NCI-H2081 (cell line): ENCODE measurements at places on chromosomes 5 and 9.
A peak's percentile ranks its signal among the peaks of the same experiment; 100 is the strongest.

DNA sequence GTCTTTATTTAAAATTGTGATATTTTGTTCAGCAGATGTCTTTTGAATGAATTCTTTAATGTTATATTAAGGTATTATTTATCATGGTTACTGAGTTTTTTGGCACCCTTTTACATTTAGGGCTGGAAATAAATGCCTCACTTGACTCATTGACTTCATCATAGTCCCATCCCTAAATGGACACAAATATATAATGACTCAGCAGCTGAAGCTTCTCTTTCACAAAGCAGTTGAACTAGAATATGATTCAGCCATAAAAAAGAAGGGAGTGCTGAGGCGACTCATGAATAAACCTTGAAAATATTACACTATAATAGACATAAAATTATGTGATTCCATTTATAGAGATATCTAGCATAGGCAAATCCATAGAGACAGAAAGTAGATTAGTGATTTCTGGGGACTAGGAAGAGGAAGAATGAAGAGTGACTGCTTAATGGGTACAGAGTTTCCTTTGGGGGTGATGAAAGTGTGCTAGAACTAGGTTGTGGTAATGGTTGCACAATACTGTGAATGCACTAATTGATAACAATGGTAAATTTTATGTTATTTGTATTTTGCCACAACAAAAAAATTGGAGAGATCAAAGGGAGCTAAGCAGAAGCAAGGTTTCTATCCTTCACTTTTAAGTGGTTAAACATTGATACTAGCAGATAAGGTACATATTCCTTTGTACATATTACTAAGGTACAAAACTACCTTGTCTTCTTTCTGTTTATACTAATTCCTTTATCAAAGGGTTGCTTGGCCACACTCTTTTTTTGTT lies 449.6 kb downstream of the NTRK2 start:
- DNase-seq = no peak

DNA sequence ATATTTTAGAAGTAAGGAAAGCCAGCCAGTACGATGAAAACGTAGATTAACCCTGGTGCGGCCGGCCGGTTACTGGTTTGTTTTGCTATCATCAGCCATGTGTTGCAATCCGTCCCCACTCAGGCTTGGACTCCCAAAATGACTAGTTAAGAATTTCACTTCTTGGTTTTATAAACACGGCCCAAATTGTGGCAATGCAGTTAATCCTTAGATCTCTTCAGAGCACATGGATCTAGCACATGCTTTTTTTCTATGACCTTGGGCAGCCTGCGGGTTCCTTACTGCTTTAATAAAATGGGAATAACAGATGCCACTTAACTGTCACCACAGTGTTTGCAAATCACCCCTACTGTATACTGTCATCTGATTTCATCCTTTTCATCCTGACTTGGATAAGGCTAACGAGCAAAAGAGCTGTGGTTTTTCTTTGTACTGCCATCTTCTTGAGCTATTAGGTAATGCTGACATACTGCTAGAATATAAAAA lies 1.5 kb downstream of the NDFIP1 start:
- DNase-seq = no peak

- no peak for DNase-seq
Measured at GRCh38 chr5:124596595-124597421, 149.6 kb downstream of the ZNF608 start.

DNA sequence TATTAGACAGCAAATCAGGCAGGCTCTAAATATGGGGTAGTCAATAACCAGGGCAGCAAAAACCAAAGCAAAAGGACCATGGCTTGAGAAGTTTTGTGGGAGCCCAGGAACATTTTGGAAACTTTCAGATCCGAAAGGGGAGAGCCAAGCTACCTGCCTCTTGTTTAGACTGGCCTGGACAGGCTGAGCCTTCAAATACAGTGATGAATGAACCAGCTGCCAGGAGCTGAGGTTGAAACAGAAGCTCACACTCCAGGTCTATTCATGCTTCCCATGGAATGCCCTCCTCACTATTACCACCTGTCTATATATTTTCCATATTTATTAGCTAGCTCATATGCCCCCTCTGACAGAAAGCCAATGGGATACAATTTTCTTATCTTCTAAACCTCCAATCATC lies 150.8 kb upstream of the SLC44A1 start:
- no peak for DNase-seq

- DNase-seq = no peak
Measured at GRCh38 chr9:130346431-130346830, 80.9 kb downstream of the HMCN2 start.

- no peak for DNase-seq
Measured at GRCh38 chr9:92614763-92615461, 55.0 kb downstream of the IPPK start.

GRCh38 chr5:151058891-151059489 lies 21.8 kb downstream of the TNIP1 start:
- DNase-seq = no peak

DNA sequence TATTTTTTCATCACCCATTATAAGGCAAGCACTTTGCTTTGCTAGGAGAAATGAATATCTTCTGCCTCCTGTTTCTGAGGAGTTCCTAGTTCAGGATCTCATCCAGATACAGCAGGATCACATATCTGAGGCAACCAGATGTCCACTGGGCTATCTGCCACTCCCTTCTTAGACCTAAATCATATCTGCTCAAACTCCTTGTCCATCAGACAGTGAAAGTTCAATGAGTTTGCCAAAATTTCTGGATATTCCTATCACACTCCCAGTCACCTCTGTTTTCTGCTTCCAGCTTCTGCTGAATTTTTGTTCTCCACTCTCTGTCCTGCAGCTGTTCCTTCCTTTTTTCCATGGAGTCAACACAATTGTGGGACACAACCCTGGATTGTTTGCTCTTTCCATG lies 54.2 kb upstream of the BASP1 start:
- no peak for DNase-seq

DNA sequence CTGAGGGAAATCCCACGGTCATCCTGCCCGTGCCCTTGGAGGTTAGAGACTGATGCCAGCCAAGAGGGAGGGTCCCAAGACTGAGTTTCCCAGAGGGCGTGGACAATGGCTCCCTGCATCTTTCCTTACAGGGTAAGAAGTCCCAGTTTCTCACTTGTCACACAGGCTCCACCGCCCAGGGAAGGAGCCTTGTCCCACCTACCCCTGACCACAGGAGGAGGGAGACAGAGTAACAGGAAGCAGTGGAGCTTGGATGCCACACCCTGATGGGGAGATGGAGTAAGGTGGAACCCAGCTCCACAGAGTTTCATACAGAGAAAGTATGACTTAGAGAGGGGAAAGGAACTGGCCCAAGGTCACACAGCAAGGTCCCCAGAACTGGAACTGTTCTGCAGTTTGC lies 9.4 kb upstream of the CD74 start:
- DNase-seq = no peak

DNA sequence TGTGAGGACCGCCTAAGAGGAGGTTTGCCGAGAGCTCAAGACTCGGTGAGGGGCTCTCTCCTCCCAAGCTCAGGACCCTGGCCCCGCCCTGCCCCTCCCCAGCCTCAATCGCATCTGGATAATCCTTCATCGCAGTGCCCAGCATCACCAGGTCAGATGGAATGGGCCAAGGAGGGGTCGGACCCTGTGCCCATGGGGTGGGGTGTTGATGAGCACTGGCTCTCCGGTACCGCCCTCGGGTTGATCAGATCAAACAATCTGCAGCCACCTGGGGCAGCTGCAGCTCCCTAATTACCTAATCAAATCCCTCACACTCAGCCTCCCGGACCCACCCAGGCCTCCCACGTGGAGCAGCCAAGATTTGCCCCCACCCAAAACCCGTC lies 24.4 kb upstream of the TDRD7 start:
- no peak for DNase-seq

DNA sequence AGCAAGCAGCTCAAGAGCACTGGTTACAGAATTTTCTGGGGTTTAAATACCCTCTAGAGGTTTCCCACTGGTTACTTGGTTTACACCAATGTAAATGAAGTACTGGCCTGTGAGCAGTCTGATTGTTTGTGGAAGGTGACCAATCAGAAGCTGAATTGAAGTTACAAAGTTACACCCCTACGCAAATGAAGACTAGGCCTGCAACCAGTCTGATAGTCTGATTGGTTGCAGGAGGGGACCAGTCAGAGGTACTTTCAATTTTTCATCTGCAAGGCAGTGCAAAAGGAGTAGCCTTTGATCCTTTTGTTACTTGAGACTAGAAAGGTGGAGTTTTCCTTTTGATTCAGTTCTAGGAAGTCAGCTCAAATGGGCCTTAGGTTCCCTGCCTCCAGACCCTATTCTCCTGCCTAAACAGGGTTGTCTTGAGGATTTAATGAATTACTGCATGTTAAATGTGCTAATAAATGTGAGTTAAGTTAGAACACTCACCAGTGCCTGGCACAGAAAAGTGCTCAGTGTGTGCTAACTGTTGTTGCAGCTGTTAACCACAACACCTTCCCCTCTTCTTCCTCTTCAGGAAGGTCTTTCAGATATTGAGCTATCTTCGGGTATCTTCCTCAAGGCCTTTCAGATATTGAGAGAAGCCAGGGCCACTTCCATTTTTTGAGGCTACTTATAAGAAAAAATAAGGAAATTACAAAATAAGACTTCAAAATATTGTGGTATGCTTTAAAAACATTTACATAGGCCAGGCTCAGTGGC lies 32.1 kb upstream of the CLINT1 start:
- no peak for DNase-seq

GRCh38 chr5:2465383-2465782 lies 286.1 kb downstream of the IRX2 start:
- DNase-seq = no peak

GRCh38 chr5:74182603-74183002 lies 457.9 kb downstream of the ENC1 start:
- no peak for DNase-seq

DNA sequence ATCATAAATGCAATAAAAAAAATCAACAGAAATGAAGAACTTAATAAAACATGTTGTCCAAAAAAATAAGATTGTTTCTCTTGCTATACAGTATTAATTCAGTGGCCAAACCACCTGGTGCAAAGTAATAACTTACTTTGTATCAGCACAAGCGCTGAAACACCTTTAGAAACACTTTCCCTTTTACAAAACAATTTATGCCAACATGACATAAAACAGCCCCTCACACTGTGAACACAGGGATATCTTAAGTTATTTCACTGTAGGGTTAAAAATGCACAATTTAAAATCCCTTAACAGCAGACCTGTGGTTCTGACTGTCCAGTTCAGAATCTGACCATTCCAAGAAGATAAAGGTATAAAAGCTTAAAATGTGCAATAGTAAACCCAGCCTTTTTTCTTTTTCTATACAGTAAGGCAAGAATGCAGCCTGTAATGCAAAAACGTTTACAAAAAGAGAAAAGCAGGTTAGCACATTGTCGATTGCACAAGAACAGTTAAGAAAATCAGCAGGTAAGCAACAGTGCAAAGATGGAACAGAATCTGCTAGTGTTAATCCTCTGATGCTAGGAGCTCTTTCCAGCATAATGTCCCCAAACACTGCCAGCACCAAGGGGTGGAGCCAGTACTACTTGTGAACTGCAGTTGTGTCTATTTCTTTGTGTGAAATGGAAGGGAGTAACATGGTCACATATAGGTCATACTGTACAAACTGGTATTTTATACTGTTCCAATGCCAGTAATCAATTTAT lies 21.6 kb downstream of the RAB14 start:
- no peak for DNase-seq

DNA sequence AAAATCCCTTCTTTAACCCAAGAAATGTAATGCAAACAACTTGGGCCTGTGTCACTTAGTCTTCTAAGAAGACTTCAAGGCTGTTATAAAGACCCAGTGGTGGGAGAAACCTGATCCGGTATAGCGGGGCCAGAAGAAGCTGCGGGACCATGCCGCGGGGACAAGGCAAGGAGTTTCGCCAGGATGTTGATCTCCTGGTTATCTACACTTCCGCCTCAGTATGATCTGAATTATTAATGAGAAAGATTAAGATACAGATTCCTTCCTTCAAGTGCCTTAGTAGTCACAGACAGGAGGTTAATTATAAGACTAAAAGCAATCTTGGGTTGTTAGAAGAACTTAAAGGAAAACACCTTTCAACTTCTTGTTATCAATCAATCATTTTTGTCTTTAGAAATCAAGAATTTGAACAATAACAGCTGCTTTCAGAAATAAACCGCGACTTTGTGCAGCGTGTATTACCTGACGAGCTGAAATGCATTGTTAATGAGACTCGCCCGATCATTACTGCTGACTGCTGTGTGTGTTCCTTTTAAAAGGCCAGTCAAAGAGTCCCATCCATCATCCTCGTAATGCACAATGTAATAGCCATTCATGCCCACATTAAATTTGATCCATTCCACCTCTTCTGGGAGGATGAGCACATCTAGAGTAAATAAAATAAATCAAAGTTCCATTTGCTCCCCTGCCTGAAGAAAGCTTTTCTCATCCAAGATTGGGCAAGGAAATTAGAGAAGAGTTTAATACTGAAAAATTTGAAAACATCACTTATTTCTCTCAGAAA lies 22.2 kb downstream of the ERAP1 start:
- peak; percentile 35 for DNase-seq

DNA sequence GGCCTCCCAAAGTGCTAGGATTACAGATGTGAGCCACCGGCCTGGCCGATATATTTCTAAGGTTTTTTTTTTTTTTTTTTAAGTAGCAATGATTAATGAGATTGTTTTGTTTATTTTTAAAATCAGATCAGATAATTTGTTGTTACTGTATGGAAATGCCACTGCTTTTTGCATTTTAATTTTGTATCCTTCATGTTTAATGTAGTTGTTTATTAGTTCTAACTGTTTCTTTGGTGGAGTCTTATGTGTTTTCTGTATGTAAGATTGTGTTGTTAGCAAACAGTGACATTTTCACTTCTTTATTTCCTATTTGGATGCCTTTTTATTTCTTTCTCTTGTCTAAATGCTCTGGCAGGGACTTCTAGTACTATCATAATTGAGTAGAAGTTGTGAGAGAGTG lies 87.3 kb downstream of the DMXL1 start:
- no peak for DNase-seq

- no peak for DNase-seq
Measured at GRCh38 chr5:124457901-124458300, 288.5 kb downstream of the ZNF608 start.

DNA sequence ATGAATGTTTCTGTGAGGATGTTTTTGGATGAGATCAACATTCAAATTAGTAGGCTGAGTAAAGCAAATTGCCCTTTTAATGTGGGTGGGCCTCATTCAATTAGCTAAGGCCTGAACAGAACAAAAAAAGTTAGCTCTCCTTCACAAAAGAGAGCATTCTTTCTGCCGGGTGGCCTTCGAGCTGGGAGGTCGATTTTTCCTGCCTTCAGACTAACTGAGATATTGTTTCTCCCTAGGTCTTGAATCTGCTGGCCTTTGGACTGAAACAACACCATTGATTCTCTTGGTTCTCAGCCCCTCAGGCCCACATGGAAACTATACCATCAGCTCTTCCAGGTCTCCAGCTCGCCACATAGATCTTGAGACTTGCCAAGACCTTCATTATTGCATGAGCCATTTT lies 29.1 kb upstream of the FREM1 start:
- no peak for DNase-seq
